ENCODE measurements at places on chromosomes 2 and 18.
A peak's percentile ranks its signal among the peaks of the same experiment; 100 is the strongest.

DNA sequence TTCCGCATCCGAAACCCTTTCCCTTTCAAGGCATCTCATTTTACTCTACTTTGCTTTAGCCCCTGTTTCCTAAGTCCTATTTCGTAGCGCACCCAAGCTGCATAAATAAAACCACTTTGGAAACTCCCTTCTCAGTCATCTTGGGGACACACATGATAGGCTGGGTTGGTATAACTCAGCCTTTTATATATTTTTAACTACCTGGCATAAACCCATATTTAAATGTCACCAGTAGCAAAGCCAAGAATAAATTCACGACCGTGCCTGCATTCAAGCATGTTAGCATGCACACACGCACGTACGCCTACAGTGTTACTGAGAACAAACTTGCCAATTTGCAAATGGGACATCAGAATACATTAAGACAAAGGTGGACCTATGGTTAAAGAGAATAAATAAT lies 564.7 kb upstream of the PIK3C3 start:
- DNase-seq: peak; percentile 22

GRCh38 chr2:219251656-219252055 lies 1.4 kb upstream of the TUBA4B start:
- no peak for DNase-seq

DNA sequence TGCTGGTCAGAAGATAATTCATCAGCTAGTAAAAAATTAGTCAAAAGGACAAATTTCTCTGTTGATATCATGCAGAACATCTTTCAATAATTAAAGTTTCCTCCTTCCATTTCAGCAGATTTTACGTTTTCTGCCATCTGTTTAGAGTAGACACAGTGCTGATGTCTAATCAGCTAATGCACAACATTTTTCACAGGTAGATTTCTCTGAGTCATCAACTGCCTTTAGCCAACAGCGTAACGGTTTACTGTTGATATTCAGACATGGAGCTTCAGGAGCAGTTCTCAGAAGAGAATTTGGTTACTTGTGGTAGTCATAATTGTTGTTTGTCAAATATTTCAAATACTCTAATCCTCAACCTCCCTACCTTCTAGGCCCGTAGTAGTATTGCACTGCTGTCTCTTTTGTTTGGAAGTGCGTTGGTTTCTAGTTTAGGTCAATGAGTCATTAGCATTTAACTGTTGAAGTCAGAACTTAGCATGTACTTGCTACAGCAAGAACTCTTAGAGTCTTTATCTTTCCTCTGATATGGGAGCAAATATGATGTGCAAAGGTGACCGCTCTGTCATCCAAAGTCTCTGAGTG lies 86.8 kb upstream of the TFPI start:
- DNase-seq: no peak

DNA sequence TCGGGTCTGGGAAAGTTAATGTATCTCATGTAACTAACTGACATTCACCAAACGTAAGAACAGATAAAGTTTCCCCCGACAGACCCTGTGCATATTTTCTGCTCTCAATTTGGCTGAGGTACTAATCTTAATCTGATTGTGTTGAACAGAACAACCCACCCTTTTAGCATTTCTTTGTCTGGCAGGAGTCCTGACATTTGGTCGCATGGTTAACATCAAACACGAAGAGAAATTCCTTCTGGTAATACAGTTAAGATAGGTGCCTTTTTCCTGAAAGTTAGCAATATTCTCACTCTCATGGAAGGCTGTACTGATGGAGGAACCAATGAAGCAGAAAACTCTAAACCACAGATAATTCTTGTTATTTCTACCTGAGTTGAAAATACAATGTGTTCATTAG lies 520.8 kb downstream of the PARD3B start:
- DNase-seq: no peak

DNA sequence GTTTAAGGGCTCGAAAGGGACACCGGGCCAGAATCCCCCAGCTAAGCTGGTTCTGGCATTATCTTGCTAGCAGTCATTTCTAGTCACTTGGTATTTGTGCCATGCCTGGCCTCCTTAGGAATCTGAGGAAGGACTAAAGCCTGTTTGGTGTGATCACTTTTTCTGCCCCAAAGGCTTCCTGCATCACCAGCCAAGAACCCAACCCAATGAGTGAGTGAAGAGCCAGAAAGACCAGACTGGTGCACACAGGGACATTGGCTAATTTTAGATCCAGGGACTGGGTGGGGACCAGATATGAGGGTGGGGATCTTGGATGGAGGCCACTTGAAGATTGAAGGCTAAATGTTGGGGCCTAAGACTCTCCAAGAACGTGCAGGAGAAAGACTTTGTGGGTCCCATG lies 411.9 kb upstream of the TNP1 start:
- no peak for DNase-seq

GRCh38 chr2:88450925-88451810 lies 1.3 kb downstream of the FOXI3 start:
- no peak for DNase-seq

DNA sequence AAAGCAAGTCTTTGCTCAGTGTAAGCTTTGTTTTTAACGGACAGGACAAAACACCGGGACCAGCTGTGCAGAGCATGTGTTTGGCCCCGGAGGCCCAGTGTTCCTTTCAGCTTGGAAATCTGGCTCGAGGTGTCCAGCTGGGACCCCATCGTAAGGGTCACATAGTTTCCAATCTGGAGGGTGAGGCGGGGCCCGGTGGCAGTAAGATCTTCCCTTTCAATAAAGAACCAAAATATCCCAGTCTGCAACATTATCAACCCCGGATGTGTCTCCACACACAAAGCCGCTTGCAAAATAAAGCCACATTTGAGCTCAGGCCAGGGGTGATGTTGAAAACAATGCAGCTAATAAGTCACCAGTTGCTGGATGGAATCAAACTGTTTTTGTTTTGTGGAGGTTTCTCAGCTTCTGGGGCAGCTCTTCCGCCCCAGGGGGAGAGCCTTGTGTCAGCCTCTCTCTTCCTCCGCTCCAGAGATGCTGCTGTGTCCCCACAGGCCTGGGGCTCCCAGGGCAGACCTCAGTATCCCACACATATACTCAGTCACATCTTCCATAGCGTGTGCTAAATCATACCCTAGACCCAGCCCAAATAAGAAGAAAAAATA lies 138.6 kb upstream of the GLI2 start:
- peak; percentile 68 for DNase-seq

Data from kidney (tissue), 22 donors.